ENCODE measurements at places on chromosomes 12 and 14.

GRCh38 chr12:17609701-17610100, 480.3 kb downstream of the RERGL start:
- DNase-seq: no peak

DNA sequence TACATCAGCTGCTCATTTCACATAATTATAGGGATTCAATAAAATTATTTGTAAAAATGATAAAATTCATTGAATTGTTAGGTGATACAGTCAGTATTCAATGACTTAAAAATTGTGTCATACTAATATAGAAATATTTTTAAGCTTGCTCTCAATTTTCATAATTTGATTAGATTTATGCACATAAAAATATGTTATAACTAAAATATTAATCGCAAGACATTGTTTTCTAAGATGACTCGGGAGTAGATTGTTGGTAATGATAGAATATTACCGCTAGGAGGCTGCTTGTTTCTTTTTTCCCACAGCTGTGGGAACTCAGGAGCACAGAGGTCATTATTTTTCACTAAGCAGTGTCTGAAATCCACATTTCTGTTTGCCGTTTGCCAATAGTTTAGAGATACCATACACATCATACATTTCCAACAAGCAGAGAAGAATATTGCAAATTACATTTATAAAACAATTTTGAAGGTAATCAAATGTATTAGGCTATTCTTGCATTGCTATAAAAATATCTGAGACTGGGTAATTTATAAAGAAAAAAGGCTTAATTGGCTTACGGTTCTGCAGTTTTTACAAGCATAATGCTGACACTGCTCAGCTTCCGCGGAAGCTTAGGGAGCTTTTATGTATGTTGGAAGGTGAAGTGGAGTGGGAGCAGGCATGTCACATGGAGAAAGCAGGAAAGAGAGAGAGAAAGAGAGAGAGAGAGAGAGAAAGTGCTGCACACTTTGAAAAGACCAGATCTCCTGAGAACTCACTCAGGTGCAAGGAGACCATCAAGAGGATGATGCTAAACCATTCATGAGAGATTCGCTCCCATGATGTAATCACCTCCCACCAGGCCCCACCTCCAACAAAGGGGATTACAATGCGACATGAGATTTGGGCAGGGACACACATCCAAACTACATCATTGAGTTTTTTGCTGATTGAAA, 9.2 kb downstream of the CD69 start:
- DNase-seq: peak; percentile 34

DNA sequence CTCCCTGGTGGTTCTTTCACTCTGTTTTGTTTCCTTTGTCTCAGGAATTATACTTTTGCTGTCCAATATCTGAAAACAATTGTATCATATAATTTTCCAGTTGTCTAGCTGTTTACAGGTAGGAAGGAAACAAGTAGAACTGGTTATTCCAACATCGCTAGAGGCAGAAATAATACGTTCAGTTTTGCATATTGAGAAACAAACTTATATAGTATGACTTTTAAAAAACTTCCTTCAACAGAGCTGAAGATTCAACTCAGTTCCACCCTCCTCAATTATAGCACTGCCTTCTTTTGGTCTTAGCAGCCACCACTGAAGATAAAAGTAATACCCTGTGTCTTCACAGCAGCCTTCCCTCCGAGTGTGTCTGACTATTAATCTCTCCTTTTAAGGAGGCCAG, 214.3 kb downstream of the EFCAB11 start:
- no peak for DNase-seq

- peak; percentile 51 for DNase-seq
These were observed 1024.9 kb downstream of the TMEM121 start for GRCh38 chr14:106551265-106551664.

DNA sequence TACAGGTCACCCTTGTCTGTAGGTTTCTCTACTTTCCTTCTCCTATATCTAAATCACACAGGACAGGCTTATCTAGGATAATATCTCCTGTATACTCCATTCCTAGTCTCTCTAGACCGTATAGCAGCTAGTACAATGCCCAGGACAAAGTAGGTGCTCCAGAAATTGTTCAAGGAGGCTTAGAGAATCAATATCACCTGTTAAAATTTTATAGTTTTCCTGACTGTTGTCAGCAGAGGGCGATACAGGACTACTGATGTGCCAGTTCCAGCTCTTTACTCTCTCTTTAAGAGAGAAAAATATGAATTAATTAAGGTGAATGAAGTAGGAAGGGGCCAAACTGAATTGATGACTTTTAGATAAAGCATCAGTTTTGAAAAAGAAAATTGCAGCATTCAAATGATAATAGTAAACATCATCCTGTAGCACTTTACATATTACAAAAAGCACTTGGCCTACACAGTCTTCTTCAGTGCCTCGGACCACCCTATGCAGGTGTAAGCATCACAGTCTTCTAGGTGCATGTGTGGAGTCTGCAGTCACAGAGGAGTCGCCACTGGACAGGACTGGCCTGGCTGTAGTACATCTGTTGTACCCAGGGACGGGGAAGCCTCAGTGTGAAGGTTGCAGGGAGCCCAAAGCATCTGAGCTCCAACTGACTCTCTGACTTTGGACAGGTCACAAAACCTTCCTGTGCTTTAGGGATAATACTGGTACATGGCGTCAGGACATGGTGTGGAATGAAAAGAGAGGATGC, 61.9 kb upstream of the MAX start:
- DNase-seq: peak; percentile 62

- peak; percentile 74 for DNase-seq
These were observed 15.2 kb upstream of the PEBP1 start for GRCh38 chr12:118120579-118121363.

DNA sequence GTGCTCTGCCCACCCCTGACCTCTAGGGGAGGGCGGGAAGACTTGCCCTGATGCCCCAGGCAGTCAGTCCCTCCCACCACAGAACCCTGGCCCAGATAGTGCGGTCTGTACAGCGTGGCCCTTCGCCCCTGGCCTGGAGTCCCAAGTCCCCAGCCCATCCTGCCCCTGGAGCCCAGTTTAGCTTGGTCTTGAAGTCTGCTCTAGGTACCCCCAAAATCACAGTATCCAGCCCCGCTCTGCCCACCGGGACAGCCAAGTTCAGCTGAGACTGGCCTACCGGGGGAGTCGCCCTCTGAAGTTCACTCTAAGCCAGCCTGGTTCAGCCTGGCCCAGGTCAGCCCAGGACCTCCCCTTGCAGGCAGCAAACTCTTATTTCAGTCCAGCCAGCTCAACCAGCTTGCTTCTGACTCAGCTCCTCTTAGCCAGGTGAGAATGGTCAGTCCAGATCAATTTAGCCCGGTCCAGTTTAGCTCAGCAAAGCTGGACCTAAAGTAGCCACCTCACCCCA, 75.9 kb downstream of the TMEM121 start:
- no peak for DNase-seq

DNA sequence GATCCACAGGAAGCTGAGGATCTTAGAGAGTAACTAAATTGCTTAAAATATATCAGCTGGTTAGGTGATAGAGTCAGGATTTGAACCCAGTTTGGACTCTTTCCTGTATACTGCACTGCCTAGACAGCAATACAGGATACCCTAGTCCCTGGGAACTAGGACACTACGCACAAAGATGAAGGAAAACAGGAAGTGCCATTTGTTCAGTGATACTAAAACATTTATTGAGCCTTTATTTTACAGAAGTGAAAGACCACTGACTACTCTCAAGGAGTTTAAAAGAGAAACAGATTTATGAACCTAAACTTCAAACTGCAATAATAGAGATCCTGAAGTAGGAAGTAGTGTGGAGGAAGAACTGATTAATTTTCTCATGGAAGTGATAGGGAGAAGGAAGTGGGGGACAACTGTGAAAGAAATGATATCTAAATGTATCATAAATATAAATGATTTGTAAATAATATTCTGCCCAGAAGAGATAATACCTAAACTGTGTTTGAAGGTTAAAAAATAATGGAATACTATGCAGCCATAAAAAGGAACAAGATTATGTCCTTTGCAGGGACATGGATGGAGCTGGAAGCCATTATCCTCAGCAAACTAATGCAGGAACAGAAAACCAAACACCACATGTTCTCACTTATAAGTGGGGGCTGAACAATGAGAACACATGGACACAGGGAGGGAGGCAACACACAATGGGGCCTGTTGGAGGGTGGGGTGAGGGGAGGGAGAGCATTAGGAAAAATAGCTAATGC, 18.2 kb downstream of the MSRB3 start:
- DNase-seq: no peak

GRCh38 chr12:19148860-19149259, 19.3 kb downstream of the PLEKHA5 start:
- DNase-seq: no peak

DNA sequence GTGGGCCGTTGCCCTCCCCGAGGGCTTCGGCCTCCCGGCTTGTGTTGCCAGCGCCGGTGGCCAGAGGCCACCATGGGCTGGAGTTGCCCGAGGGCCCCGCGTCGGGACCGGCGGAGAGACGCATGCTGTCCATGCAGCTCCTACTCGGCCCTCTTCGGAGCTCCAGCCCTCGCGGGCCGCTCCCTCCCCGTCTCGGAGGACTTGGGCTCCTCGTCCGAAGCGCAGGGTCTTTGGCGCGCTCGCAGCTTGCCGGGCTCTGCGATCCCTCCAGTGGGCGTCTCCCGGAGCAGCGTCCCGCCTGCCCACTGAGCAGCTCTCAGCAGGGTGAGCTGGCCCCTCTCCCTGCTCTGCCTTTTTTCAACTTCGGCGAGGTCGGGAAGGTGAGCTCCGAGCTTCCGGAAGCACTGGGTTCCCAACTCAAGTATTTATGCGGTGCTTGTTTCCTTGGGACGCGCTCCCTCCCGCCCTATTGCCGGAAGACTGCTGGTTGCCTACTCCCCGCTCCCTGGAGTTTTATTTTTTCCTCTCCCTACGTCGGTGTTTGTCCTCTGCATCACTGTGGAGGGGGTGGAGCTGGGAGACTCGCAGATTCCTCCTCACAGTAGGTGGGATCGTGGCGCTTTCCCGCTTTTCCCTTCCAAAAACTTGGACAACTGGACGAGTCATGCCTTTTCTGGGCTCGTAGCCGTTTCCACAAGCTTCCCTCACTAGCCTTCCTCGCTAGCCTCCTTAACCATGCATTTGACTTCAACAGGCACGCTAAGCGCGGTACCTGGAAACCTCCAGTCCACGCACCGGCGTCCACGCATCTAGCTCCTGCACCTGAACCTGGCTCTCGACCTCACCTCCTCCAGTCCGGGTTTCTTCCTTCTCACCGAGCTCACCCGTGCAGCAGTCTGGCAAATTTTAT, at the start of gene AVPR1A:
TSS of gene AVPR1A (minus strand) at position 489 of the 910 bp plus-strand sequence. CDS start at position 124, 365 bp downstream.
- DNase-seq: peak; percentile 30

- DNase-seq: peak; percentile 54
These were observed 6.4 kb upstream of the HMGA2 start for GRCh38 chr12:65817866-65818265.

DNA sequence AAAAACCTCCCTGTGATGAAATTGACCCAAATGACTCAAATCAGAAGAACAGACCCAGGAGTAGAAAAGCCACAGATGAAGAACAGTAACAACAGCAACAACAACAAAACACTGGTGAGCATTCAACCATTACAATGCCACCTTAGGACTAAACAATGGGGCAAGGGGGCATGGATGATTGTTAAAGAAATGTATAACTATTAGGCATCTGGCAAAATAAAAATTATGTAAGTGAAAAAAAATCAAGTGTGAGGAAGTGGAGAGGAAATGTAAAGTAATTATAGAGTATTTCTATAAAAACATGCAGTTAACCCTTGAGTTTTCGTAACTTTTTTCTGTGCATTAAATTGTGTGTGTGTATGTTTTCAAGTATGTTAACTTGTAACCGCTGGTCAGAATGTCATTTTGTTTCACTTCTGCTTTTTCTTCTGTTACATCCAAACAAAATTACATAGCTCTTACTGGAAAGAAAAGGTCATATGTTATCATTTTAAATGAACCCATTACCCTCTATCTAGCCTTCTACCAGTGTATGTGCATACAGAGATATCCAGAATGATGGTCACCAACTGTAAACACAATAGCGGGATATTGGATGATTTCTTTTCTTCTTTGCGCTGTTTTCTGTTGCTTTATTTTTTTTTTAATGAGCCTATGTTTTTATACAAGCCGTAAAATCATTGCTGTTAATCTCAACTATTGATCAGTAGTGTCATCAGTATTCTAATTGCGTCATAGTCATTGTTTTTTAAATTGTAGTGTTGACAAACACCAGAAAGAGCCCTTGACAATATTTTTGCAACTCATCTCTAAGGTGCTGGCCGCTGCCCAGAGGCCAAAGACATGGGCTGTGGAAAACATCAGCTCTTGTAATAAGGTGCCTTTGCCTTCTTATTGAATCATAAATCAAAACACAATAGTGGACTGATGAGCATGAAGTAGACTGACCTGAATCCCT, 170.6 kb downstream of the CRADD start:
- DNase-seq: no peak

GRCh38 chr12:77079631-77080030, 14.3 kb upstream of the E2F7 start:
- no peak for DNase-seq

DNA sequence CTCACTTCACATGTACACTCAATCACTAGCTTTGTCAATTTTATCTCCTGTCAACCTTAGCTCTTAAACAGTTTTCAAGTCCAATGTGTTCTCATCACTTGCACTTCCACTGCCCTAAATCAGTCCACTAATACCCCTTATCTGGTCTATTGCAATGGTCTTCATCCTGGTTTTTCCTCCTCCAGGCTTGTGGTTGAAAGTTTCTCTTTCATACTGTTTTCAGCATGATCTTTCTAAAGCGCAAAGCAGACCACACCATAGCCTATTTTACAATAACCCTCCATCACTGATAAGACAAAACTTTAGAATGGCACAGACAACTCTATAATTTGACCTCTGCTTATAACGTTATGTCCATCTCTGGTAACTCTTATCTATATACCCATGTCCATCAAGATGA, 62.0 kb upstream of the DDHD1 start:
- no peak for DNase-seq

- no peak for DNase-seq
These were observed 29.5 kb downstream of the PPP4R4 start for GRCh38 chr14:94203473-94204210.

GRCh38 chr14:70640938-70641547, 673 bp upstream of the TTC9 start:
- no peak for DNase-seq

GRCh38 chr12:24997970-24998582, 49.2 kb upstream of the BCAT1 start:
- peak; percentile 85 for DNase-seq

DNA sequence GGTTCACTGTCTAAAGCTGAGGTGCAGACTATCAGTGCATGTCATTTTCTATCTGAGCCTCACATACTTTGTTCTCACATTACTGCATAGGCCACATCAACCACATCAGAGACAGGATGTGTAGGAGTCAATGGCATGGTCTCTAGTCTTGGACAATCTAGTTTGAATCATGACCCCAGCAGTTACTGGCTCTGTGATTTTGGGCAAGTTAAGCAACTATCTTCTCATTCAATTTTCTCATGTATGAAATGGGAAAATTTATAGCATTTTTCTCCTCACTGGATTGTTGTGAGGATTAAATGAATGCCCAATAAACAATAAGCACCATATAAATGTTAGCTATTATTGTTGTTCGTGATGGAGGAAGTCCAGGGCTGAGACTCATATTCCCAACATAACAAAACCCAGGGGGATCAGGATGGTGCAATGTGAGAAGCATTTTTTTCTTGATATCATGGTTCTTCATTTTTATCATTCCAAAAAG, 432.6 kb downstream of the LRIG3 start:
- no peak for DNase-seq

- DNase-seq: no peak
These were observed 25.9 kb downstream of the SPX start for GRCh38 chr12:21551841-21552465.

DNA sequence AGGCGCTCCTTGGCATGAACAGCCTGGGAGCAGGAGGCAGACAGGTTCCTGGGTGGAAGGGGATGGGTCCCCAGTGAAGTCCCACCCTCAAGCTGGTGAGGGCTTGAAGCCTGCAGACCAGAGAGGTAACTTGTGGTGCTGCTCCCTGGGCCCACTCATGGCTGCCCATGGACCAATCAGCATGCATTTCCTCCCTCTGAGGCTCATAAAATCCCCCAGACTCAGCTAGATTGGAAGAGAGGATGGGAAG, 50.2 kb downstream of the A2M start:
- DNase-seq: no peak

Data from A673 (cell line).